Sigmoid colon (tissue), 7 donors: ENCODE measurements at places on chromosomes 16 and 17. TPM values are rescaled to one million over a fixed set of nuclear protein-coding genes. Genes with fewer than 3 reads are reported as not detected.

Gene FNDC8
- not detected for total RNA-seq

Gene EXOC3L1
- 2.1 TPM for total RNA-seq

Gene TPSG1
- not detected for total RNA-seq

Gene ABCA3
- 4.9 TPM for total RNA-seq

Gene GINS2
- total RNA-seq, result 0.16 TPM

Gene SLFN11
- 28.0 TPM for total RNA-seq

Gene TRPV2
- 9.3 TPM for total RNA-seq
